ENCODE measurements at places on chromosomes 12 and 14.

DNA sequence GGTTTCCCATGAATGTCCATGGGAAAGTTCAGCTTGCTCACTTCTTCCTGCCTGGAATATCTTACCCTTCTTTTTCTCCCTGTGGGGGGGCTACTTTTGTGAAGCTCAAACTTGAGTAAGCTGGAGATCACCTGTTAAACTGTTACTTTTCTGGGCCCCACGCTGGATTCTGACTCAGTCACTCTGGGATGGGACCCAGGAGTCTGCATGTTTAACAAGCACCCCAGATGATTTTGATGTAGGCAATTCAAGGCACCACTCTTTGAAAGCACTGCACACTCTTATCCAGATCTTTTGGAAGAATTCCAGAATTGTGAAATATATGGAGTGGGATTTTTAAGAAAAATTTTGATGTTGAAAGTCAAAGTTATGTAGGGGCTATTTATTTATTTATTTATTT lies 46.3 kb upstream of the IGF1 start:
- no peak for DNase-seq

GRCh38 chr14:28745176-28745575 lies 21.4 kb upstream of the FOXG1 start:
- DNase-seq = no peak

DNA sequence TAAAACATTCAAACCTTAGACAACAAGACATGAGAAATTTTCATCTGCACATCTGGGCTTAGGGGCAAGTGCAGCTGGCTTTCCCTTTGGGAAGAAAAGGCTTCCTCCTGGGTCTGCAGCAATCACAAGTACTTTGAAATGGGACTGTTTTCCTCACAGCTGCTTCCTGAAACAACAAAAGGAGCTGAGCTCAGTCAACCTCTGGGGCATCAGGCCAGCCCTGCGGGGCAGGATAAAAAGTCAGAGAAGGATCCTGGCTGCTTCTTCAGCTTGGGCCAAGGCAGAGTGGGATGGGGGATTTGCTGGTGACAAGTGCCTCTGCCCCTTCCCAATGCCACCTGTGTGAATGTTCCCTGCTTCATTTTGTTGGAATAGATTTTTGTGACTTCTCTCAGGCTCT lies 16.2 kb upstream of the SDR39U1 start:
- no peak for DNase-seq

GRCh38 chr14:96077983-96078624 lies 38.9 kb downstream of the C14orf132 start:
- no peak for DNase-seq

DNA sequence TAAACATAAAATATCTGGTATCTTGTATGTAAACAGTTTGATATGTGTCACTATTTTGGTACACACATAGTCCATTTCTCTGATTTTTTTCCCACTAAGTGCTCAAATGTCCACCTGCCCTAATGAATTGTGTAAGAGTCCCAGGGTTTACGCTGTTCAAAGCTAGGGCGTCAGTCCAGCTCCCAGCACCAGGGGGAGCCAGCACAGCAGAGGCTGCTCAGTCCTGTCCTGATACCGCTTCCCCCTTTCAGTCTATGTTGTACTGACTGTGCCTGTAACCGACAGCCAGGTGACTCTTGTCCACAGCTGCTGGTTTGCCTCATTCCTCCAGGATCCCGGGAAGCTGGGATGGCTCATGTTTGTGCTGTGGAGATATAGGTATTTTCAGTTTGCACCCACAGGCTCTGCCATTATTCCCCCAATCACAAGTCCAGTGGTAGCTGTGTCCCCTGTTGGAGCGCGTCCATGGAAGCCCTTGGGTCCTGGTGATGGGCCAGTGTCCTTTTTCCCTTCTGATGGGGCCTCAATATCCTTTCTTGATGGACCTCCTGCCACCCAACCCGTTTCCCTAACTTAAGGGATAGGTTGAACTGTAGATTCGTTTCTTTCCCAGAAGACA lies 242.0 kb downstream of the NEDD1 start:
- peak; percentile 2 for DNase-seq

DNA sequence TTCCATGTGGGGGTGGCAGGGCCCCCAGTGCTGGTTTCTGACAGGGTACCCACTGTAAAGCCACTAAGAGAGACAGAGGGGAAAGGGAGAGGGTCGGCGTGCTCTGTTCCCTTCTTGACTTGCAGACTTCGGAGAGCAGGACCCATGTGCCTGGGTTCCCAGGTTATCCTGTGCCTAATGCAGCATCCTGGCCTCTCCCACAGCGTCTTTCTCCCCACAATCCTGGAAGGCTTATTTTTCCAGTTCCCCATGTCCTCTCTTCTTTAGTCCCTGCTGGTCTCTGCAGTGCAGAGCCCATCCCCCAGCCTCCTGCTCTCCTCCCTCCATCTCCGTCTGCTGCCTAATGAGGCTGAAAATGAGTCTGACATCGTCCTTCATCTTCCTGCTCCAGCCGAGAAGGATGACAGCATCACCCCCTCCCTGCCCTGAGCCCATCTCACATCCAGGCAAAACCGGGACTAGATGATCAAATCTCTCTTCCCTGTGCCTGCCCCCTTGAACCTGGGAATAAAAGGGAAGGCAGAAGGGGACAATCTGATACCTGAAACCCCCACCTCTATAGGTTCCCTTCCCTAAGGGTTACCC lies 15.1 kb downstream of the CALCOCO1 start:
- no peak for DNase-seq

GRCh38 chr14:78316052-78316451 lies 145.9 kb downstream of the NRXN3 start:
- no peak for DNase-seq

DNA sequence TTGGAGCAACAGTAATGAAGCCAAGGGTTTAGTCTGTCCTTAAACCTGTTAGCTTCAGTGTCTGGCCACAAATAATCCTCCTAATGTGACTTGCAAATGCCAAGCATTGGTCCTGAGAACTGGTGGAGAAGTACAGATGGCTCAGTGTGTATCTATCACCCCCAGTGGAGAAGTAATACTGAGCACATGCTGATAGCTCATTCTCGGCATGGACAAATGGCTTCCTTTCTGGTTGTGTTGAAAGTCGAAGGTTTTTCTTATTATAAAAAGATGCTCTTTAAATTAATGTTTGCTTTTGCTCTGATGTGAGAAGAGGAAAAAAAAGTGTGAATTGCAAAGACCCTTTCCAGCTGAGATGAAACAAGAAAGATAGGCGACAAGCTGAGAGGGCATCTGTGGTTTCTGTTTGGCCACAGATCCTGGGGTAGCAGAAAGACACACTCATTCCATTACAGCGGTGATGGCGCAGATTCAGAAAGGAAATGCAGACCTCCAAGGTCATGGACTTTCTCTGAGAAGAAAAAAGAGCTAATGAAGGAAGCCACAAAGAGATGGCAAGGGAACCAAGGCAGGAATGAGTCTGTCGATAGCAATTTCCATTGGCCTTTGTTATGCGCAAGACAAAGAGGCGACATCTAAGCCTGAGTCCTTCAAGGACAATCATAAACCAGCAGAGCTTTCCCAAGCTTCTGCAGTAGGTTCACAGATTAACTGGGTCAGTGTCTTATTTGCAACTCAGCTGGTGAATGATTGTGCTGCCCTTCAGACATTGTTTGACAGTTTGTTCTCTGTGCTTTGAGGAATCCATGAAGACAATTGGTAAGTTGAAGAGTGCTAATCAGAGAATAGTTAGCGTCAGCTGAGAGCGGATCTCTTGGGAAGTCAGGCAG lies 155.5 kb upstream of the RGS6 start:
- no peak for DNase-seq

DNA sequence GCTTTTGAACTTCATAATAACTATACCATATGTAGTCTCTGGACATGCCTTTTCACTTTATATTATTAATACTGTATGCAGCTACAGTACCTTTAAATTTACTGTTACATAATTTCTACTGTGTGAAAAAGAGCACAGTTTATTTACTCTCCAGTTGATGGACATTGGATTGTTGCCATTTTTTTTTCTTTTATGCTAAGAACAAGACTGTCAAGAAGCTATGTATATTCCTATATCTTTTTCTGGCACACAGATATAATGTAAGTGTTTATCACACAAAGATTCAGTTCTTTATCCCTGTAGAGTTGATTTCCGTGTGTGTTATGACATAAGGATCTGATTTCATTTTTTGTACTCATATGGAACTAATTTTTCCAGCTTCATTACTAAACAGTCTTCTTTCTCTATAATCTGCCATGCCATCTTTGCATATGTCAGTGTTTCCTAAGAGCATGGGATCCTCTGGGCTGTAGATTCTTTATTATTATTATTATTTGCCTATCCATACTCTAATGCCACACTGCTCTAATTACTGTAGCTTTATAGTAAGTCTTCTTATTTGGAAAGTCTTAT lies 593.0 kb upstream of the ATP2B1 start:
- DNase-seq = no peak

- DNase-seq = no peak
Observed at GRCh38 chr14:85546390-85546789, 16.4 kb downstream of the FLRT2 start.

DNA sequence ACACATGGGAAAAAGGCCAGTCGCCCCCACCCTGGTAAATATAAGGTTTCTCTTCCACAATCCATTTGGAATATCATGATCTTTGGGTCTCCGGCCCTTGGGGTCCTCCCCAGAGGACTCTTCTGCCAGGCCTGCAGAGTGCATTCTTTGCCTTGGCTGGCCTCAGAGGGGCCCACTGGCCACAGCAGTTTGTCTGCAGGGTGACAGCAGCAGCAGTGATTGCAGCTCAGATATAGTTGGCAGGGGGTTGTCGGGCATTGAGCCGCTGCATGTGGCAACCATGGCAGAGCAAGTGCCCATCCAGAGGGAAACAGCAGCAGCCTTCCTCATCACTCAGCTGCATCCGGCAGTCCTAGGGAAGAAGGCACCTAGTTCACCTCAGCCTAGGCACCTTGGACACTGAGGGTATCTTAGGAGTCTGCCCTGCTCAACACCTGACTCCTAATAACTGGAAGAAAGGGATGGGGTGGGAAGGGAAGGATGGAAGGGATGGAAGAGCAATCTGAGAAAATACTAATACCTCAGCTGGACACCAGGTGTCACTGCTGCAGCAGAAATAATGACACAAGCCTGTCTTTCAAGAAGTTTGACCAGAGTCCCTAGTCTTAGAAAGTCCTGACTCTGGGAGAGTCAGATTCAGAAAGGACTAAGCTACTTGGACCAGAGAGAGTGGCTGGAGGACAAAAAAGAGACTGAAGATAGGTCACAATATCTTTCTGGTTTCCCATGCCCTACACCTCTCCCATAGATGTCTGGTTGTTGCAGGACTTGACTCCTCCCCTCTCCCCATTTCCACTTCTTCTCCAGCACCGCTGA lies 8.9 kb downstream of the AJUBA start:
- peak; percentile 12 for DNase-seq
